ENCODE measurements at places on chromosomes 1 and 21.

DNA sequence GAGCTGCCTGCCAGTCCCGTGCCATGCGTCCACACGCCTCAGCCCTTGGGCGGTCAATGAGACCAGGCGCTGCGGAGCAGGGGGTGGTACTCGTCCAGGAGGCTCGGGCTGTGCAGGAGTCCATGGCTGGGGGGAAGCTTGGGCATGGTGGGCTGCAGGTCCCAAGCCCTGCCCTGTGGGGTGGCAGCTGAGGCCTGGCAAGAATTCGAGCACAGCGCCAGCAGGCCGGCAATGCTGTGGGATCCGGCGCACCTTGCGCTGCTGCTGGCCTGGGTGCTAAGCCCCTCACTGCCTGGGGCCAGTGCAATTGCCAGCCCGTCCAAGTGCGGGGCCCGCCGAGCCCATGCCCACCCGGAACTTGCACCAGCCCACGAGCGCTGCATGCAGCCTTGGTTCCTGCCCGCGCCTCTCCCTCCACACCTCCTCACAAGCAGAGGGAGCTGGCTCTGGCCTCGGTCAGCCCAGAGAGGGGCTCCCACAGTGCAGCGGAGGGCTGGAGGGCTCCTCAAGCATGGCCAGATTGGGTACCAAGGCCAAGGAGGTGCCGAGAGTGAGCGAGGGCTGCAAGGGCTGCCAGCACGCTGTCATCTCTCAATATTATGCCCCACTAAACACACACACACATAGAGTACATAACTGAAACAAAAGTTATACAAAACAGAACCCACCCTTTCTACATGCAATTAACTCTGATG is 307.7 kb downstream of the LMO4 start:
- DNase-seq: no peak

DNA sequence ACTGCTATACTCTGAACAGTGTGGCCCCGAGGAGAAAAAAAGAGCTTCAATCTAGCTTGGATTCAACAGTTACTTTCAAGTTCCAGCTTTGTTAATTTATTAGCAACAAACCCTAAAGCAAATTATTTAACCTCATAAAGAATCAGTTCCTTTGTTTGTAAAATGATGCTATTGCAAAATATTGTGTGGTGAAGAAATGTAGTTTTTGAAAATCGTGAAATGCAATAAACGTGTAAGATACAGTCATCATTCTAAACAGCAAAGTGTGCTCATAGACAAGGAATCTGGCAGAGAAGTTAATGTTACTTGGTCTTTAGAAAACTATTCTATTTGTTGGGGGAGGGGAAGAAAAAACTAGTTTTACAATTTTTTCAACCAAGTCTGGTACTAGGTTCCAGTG is 297.6 kb upstream of the ADGRL4 start:
- no peak for DNase-seq

- DNase-seq: no peak
Measured at GRCh38 chr21:44449473-44450363, 5.6 kb upstream of the LRRC3 start.

GRCh38 chr1:7223334-7224080 is 438.3 kb downstream of the CAMTA1 start:
- no peak for DNase-seq

DNA sequence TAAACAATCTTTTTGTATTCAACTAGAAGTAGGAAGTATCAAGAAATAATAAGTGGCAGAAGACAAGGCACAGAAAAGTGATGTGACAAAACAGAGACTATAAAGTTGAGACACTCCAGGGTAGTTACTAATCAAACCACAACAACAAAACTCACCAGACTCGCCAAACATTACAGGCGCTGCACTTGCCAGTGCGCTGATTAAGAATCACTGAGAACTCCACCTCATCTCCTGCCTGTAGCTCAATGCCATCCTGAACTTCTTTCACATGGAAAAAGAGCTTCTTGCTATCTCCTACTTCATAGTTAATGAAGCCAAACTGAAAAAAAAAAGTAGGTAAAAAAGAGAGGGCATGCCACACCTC is 2.8 kb upstream of the NRAS start:
- no peak for DNase-seq

GRCh38 chr1:7669559-7670311 is 101.4 kb upstream of the VAMP3 start:
- peak; percentile 14 for DNase-seq

DNA sequence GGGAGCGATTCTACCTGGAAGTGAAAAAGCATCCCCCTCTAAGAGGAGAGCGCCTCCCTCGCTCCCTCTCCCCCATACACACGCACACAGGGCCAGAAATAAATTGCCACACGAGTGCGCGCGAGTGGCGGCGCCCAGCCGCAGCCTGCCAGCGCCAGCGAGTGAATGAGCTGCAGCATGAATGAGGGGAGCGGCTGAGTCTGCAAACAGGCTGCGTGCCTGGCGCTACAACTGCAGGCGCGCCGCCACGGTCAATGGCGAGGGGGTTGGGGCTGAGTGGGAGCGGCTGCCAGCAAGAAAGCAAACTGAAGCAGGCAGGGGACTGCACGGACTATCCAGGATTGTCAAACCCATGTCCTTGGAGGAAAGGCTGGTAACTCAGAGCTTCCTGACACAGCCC is 2.2 kb downstream of the CAMK1G start:
- DNase-seq: no peak

DNA sequence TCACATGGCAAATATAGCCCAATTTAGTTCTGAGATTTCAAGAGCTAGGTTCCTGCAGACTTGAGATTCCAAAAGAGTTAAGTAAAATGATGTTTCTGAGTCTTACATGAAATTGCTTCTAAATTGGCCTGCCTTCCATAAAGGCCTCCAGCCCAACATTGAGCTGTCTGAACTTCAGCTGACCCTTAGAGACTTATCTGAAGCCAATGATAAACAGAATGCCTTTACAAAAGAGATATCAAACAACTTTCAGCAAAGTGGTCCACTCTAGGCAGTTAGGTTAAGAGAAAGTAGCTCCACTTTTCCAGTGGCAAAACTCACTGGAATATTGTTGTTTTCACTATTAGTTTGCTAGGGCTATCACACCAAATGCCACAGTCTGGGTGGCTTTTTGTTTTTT is 6.3 kb upstream of the RC3H1 start:
- no peak for DNase-seq

DNA sequence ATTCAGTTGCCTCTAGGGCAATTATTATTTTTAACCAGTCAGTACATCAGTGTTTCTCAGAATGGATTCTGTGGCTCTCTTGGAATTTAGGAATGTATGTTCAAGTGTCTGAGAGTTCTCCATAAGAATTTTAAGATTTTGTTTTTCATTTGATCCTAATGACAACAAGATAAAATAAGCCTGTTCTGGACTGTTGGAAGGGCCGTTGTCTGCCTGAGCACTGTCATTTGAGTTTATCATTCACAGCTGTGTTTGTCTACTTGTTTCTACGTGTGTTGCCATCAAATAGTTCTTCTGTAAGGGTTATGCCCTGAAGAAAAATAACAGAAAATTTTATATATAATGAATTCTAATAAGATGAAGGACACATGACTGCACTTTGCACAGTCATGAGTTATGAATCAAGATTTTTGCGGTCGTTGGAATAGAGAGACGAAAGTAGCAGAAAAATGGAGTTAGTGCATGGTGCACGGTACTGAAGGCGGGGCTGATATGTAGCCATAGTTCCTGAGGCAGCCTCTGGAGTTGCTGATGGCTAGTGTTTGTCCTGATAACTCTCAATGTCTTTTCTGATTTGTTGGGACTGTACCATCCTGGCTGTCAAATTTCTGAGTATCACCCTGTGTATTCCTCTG is 92.5 kb downstream of the NOS1AP start:
- DNase-seq: no peak

DNA sequence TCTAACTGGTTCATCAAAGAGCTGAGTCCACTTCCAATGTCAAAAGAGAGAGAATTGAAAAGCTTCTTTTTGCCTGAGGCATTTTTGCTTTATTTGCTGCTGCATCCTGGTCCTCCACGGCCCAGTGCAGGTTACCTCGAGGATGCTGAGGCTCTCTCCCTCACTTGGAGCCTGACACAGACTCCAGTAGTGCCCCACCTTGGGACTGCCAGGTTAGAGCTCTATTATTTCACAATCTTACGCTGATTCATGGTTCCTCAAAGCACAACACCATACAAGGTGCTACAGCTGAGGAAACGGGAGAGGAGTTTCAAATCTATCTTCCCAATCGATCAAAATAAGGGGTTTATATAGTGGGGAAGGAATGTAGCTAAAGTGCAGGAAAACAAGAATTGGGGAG is 13.6 kb upstream of the PLPPR4 start:
- DNase-seq: no peak

DNA sequence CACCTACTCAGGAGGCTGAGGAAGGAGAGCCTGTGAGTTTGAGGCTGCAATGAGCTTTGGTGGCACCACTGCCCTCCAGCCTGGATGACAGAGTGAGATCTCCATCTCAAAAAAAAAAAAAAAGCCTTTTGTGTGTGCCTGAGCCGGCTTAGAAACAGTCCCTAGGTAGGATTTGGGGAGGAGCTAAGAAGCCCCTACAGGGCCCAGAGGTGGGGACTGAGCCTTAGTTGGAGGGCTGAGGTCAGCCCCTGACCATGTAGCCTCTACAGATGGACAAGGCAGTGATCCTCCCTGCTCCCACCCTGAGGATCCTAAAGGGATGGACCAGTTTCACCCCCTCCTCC is 2.5 kb downstream of the ADAMTSL4 start:
- DNase-seq: no peak

DNA sequence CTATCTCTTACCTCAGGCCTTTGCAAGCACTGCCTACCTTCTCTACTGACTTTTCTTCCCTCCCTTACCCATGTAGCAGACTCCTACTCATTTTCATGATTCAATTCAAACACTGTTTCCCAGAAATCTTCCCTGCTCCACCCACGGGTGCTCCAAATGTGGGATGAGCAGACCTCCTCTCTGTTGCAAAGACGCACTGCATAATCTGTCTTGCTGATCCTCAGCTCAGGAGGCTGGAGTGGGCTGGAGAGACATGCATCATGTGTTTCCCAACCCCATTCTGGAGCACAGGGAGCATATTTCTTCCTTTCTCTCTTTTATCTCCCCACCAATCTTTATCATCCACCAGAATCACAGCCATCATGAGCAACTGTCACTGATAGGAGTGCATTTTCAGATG is 459.9 kb upstream of the NFIA start:
- no peak for DNase-seq

- no peak for DNase-seq
Measured at GRCh38 chr1:226816576-226816975, 53.8 kb upstream of the PSEN2 start.

GRCh38 chr1:39328095-39328494 is 123.6 kb downstream of the MACF1 start:
- no peak for DNase-seq

GRCh38 chr21:44671911-44672310 is 5.2 kb upstream of the KRTAP12-2 start:
- no peak for DNase-seq

DNA sequence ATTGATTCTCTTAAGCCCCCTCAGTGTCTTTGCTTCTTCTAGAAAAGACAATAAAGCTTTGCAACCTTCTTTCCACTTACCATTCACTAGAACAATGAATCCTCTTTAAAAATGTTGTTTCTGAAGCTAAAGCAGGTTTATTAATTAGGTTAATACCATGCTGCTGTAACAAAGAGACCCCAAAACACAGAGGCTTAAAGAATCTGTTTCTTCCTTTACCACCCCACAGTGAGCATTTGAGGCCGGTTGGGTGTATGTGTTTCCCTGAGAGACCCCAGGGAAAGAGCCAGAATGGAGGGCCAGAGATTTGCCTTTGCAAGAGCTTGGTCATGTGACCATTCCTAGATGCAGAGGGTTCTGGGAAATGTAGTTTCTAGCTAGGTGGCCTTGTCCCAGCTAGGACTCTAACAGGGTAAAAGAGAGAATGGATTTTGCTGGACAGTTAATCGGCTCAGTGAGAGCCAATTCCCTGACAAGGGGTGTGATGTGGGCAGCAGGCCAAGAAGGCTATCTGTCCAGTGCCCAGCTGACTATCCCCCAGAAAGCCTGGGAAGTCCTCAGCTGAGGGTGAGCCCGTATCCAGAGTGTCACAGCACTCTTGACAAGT is 191.8 kb upstream of the TMEM51 start:
- no peak for DNase-seq

DNA sequence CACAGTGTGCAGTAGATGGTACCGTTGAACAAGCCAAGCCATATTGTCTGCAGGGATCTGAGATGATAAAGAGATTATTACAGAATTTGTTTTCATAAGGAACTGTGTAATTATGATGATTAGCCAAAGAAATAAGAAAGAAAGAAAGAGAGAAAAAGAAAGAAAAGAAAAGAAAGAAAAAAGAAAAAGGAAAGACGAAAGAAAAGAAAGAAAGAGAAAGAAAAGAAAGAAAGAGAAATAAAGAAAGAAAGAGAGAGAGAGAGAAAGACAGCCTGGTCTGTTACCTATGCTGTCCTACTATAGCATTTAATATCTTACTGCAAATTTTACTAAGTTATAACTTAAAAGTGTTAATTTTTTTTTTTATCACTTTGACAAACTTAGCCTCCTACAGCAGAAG is 43.6 kb downstream of the KCNK1 start:
- DNase-seq: no peak

DNA sequence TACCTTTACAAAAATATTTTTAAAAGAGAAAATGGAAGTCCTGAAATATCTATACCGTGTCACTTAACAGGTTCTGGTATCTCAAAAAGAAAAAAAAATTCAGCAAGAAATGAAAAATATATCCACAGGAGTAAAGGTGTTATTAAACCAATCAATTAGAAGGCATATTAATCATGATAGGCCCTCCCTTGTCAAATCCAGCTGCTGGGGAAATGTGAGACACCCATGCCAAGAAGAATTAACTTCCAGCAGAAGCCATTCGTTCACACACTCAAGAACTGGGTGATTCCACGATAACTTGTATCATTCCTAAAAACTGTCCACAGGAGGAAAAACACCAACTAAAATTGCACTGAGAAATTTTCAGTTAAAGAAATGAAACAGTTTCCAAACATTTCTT is 57.6 kb downstream of the APP start:
- DNase-seq: no peak

- no peak for DNase-seq
Measured at GRCh38 chr1:157517016-157517415, 35.3 kb downstream of the FCRL5 start.

DNA sequence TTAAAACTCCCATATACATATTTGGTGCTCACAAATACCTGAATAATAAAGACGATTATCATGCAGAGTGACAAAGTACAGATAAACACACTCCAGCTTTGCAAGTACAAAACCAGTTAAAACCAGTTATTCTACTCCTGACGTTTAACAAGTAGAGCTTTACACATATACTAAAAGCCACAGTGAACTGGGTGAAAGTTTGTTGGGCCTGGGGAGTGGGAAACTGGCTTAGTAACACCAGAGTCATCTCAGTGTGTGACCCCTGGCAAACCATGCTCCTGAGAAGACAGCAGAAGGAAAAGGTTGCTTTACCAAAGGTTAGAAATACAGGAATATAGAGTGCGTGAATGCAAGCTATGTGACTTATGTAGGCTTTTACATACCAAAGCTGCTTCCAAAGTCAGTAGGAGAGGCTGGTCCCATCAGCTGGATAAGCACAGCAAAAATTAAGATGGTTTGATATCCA is 148.1 kb downstream of the NRIP1 start:
- no peak for DNase-seq

Data from activated naive CD8-positive, alpha-beta T cell treated with anti-CD3 and anti-CD28 coated beads, Interleukin-2, amount 50 U/mL, for 16 hours (primary cell).